ENCODE measurements at places on chromosomes 11 and 22. TPM values are rescaled to one million over a fixed set of nuclear protein-coding genes. Genes with fewer than 3 reads are reported as not detected.

GRCh38 chr11:76789443-76789719, 6.2 kb downstream of the TSKU start:
- ATAC-seq: no peak

GRCh38 chr11:71364176-71364671, 84.0 kb downstream of the DHCR7 start:
- no peak for ATAC-seq

DNA sequence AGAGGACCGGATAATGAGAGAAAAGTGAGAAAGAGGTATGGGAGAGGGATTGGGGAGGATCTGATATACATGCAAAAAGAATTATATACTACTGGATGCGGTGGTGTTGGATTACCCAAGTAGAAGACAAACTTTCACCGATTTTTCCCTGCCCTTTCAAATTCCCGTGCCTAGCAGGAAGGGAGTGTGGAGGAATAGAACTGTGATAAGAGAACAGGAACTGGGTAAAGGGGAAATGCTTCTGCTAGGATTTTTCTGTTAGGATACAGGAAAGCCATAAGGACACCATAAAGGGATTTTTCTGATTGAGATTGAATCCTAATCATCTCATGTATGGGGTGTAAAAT, 480 bp upstream of the MTMR2 start:
- ATAC-seq: no peak

GRCh38 chr11:7574491-7575130, 60.8 kb downstream of the PPFIBP2 start:
- no peak for ATAC-seq

The TXN2 gene
- total RNA-seq: 103 TPM

All from esophagus mucosa (tissue), 1 donor.